ENCODE measurements at places on chromosomes 6 and 20.

DNA sequence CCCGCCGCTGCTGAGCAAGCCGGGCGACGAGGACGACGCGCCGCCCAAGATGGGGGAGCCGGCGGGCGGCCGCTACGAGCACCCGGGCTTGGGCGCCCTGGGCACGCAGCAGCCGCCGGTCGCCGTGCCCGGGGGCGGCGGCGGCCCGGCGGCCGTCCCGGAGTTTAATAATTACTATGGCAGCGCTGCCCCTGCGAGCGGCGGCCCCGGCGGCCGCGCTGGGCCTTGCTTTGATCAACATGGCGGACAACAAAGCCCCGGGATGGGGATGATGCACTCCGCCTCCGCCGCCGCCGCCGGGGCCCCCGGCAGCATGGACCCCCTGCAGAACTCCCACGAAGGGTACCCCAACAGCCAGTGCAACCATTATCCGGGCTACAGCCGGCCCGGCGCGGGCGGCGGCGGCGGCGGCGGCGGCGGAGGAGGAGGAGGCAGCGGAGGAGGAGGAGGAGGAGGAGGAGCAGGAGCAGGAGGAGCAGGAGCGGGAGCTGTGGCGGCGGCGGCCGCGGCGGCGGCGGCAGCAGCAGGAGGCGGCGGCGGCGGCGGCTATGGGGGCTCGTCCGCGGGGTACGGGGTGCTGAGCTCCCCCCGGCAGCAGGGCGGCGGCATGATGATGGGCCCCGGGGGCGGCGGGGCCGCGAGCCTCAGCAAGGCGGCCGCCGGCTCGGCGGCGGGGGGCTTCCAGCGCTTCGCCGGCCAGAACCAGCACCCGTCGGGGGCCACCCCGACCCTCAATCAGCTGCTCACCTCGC lies 1.5 kb downstream of the ARID1B start:
- peak; percentile 61 for DNase-seq

DNA sequence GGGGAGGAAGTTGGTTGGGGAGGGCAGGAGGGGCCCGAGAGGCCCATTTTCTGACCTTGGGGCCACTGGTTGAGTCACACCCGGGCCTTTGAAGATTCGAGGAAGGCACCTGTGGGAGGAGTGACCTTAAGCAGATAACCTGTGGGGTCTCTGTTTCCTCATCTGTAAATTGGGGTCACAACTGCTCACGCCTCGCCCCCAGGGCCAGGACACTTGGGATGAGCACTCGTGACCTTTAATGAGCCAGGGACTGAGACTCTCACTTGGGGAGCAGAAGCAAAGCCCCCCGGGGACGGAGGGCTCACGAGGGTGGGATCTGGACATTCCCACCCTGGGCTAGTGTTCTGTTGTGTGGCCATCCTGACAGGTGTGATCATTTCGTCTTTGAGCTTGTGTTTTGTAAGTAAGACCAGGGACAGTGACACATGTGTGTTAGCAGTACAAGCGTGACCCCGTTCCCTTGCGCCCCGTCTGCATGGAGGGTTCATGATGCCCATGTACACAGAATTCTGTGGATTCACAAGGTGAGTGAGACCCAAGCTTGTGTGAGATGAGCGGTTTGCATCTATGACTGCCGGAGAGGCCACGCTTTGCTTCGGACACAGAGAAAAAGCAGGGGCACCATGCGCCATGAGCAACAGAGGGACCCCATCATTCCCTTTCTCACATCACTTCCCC lies 79.3 kb upstream of the PMEPA1 start:
- DNase-seq, result no peak

GRCh38 chr6:150352321-150353296 lies 16.2 kb upstream of the IYD start:
- peak; percentile 93 for DNase-seq

- no peak for DNase-seq
Measured at GRCh38 chr6:74280130-74280692, 584.2 kb downstream of the CD109 start.

- peak; percentile 36 for DNase-seq
Measured at GRCh38 chr20:59398537-59399205, 98.3 kb downstream of the EDN3 start.

DNA sequence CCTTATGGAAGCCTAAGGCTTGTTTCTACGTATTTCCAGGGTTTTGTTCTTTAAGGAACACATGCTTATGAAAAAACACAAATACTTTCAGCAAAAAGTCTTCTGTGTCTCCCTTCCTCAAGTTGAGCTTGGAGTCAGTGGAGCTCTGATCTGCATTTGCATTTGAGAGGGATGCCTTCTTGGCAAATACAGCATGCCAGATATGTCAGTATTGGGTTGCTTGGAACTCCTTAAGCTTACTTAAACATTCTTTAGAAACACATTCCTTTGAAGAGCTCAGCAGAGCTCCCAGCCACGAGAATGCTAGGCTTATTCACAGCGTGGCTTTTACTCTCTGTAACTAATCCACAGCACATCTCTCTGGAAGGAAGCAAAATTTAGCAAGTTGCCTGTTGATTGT lies 68.3 kb downstream of the ANKRD6 start:
- peak; percentile 68 for DNase-seq

- no peak for DNase-seq
Measured at GRCh38 chr20:3922223-3922982, 33.2 kb downstream of the PANK2 start.

DNA sequence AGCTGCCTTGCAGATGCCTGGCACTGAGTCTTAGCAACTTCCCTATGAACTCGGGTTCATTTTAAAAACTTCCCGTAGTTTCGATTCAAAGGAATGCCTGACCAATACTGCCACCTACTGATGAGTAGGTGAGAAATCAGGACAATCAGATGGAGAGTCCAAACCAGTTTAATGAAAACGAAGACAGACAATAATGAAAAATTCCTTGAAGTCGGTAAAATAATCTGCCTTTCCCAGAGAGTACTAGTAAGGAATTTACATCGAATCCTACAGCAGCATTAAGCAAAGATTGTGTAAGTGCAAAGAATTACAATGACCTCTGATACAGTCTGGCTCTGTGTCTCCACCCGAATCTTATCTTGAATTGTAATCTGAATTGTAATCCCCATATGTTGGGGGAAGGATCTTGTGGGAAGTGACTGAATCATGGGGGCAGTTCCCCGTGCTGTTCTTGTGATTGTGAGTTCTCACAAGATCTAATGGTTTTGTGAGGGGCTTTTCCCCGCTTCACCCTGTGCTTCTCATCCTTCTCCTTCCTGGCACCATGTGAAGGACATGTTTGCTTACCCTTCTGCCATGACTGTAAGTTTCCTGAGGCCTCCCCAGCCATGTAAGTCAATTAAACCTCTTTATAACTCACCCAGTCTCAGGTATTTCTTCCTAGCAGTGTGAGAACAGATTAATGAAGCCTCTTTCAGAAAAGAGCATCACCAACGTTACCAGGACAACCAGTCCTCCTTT lies 134.4 kb downstream of the ARHGAP18 start:
- peak; percentile 70 for DNase-seq

- no peak for DNase-seq
Measured at GRCh38 chr20:24813936-24814335, 135.1 kb upstream of the CST7 start.

DNA sequence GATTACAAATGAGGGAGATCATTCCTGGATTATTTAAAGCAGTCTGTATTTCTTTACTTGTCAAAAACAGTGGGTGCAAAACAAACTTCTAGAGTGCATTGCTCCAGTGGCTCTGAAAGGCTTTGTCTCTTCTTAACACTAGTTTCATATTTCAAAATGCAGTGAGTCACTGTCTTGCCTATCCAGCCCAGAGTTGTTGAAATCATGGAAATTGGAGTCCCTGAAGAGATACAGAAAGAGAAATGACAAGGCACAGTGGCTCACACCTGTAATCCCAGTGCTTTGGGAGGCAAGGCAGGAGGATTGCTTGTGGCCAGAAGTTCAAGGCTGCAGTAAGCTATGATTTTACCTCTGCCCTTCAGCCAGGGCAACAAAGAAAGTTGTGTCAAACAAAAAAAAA lies 11.3 kb downstream of the SLC2A12 start:
- peak; percentile 43 for DNase-seq

DNA sequence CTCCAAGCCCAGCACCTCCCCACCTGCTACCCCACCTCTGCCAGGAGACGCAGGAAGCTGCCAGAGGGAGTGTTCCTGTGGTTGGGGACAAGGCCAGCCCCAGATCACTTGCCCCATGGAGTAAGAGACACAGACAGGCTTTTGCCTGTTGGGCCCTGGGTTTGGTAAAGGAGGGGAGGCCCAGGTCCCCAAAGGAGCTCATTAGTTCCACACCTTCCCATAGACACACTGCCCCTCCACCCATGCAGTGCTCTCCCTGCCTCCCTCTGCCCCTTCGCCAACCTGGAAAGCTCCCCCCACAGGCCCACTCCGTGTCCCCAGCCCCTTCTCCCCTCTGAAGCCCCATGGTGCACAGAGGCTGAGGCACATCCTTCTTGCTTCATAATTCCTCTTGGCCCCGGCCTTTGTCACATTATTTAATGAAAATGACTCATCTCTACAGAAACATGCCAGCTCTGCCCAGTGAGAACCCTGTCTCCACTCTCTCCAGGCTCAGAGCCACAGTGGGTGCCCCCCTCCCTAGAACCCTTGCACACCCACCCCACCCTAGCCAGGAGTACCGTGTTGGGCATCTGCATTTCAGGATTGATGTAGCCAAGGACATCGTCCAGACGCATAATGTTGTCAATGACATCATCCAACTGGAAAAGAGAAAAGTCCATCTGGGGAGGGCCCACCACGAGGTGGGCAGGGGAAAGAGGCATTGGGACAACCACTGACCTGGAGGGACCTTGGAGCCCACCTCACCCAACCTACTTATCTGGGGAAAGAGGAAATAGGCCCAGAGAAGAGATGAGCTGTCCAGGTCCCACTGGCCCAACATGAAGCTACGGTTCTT lies 46.0 kb downstream of the TFEB start:
- peak; percentile 50 for DNase-seq

- DNase-seq, result peak; percentile 67
Measured at GRCh38 chr6:131049608-131050007, 13.4 kb downstream of the EPB41L2 start.

DNA sequence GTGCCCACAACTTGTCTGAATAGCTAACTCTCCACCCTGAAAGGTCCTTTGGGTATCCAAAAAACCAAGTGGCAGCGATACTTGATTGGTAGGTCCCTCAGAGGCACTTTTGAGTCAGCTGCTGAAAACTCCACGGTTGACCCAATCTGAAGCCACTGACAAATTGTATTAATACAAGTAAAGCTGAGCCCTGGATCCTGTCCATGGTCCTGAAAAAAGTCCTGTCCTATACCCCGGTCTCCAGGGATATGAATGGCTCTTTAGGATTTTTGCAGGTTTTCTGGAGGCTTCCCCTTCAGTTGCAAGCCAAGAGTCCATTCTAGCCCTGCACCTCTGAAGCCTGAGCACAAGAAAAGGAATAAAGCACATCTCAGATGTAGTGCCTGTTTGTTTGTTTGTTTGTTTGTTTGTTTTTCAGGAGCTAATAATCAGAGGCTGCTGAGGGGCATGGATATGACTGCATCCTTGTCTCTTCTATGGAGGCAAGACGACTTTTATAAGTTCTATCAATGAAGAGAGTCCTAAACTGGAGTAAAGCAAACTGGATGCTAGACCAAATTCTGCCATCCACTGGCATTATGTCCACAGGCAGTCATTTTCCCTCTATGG lies 1.7 kb upstream of the SLC12A5 start:
- peak; percentile 71 for DNase-seq

- DNase-seq, result no peak
Measured at GRCh38 chr6:82704045-82704444, 340.4 kb downstream of the TPBG start.

- DNase-seq, result no peak
Measured at GRCh38 chr6:138607478-138608433, 108.5 kb upstream of the NHSL1 start.

DNA sequence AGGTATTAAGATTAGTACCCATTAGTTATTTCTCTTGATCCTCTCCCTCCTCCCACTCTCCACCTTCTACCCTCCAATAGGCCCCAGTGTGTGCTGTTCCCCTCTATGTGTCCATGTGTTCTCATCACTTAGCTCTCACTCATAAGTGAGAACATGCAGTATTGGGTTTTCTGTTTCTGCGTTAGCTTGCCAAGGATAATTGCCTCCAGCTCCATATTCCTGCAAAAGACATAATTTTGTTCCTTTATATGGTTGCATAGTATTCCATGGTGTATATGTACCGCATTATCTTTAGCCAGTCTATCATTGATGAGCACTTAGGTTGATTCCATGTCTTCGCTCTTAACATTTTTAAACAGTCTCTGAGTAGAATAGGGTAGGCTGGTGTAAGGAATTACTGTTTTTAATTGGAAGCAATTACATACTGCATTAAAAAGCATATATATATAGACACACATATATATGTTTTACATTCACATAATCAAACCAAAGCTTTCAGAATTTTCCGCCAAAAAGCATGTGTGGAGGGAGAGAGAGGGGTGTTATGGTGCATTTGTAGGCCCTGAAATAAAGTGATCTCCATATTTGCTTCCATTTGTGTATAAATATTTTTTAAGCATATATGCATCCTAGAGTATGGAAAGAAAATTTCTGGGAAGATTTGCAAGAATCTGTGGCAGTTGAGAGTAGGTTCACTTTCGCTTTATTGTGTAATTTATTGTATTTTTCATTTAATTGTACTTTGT lies 709 bp upstream of the ANKEF1 start:
- no peak for DNase-seq

- DNase-seq, result no peak
Measured at GRCh38 chr6:55047451-55048044, 126.8 kb upstream of the HCRTR2 start.

- DNase-seq, result no peak
Measured at GRCh38 chr6:134934793-134935485, 15.0 kb downstream of the ALDH8A1 start.

GRCh38 chr20:51098284-51098810 lies 75.4 kb upstream of the KCNG1 start:
- DNase-seq, result no peak

- no peak for DNase-seq
Measured at GRCh38 chr20:61394088-61394799, 142.2 kb downstream of the CDH4 start.

DNA sequence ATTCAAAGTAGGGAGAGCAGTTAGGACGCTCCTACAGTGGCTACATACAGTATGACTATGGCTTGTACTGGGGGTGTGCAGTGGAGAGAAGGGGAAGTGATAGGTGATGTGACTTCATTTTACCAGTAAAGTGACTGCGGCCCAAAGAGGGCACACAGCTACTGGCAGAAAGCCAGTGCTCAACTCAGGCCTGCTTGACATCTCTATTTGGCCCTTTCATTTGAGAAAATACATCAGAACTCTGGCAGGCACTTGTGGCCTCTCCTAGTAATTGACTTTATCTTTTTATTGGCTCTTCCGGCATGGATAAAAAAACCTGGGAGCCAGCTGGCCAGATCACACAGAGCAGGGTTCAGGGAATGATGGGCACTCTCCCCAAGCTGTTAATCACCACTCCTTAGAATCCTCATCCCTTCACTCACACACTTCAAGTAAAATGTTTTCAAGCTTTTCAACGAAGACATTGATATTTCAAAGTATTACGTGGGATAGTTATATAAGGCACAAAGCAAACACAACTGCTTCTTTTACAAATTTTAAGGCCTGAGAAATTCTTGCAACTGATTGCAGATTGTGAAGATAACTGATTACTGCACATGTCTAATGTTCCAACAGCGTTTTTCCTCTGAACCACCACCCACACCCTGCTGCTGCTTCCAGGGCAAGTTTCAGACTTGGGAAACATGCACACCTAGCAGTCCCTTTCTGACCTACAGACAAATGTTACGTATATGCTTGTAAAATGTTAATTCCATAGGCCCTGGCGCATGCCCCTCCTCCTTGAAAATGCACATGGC lies 73.5 kb downstream of the TNFRSF21 start:
- no peak for DNase-seq

- DNase-seq, result no peak
Measured at GRCh38 chr6:83633149-83633548, 75.8 kb downstream of the SNAP91 start.
